GM06990 (cell line): ENCODE measurements at places on chromosomes 4 and X.

DNA sequence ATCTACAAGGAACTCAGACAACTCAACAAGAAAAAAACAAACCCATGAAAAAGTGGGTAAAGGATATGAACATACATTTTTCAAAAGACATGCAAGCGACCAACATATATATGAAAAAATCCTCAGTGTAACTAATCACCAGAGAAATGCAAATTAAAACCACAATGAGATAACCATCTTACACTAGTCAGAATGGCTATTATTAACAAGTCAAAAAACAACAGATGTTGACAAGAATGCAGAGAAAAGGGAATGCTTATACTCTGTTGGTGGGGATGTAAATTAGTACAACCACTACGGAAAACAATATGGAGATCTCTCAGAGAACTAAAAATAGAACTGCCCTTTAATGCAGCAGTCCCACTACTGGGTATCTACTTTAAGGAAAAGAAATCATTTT, 12.1 kb downstream of the NIPAL1 start:
- DNase-seq = peak; percentile 58

DNA sequence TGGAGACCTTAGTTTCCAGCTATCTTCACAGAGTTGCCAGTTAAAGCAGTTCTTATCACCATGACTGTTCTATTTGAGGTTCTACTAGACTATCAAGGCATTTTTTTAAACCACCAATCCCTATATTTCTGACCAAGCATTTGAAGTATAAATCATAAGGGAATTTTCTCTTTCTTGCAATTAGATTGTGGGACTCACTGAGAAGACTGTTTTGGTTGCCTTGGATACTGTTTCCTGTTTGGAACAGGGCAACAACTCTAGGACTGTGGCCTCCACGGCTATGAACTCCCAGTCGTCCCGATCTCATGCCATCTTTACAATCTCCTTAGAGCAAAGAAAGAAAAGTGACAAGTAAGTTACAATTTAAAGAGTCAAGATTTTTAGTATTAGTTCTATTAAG, 11.8 kb downstream of the KIF4A start:
- no peak for DNase-seq

DNA sequence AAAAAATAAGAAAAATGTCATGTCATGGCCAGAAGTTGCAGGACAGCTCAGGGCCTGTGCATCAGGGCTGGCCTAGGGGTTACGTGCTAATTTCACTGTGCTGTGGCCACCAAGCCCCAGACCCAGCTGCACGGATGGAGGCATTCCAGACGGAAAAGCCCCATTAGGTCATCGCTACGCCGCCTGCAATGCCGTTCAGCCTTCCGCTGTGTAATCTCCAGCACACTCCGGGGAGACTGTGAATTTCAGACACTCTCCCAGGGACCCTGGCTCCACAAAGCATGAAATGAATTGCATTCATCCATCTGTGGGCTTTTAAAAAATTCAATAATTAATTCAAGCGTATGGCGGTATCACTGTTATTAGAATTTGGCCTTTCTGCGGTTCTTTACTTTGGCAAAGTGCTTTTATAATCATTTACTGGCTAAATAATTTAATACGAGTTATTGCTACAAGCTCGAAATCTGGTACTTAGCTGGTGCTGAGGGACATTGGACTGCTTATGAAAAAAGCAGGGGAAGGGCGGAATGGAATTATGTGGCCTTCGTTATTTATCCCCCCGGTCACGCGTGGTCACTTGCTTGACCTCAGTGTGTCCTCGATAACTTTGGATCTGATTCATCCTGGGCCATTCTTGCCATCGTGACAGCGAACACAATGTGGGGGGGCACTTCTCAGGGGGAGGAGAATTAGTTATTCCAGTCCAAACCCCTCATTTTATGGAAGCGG, 9.0 kb upstream of the NSG1 start:
- DNase-seq = no peak

DNA sequence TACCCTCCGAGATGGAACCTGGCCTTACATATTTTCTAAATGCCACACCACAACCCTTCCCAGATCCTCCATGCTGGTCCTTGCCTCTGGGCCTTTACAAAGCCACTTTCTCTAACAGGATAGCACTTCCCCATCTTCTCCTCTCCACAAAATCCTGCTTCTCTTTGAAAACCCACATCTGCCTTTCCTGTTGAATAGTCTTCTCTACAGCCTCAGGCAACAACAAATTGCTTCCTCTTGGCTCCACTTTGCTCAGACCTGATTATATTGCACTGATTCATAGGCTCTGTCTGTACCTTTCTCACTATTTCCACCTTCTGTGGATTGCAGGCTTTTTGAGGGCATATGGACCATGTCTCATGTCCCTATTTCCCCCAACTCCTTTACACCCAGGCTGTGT, 203.7 kb upstream of the MBNL3 start:
- DNase-seq = no peak

DNA sequence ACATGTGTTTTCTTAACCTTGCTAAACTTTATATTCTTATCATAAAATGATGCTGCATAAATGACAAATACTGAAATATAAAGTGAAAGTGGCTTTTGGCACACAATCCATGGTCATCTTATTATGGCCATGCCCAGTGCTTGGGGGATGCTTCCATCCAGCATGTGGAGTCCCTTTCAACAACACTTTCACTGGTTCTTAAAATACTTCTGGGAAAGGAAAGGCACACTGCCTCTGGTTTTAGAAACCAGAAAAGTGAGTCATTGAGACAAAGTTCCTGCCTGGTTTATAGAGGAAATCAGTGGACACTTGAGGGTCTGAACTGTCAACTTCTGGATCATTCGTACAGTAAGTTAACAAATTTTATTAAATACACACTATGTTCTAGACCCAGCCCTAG, 248.0 kb upstream of the ADAMTS3 start:
- DNase-seq = no peak

- no peak for DNase-seq
Measured at GRCh38 chr4:112183252-112183651, 38.0 kb downstream of the FAM241A start.

- no peak for DNase-seq
Measured at GRCh38 chrX:69145714-69146113, 19.5 kb downstream of the PJA1 start.

DNA sequence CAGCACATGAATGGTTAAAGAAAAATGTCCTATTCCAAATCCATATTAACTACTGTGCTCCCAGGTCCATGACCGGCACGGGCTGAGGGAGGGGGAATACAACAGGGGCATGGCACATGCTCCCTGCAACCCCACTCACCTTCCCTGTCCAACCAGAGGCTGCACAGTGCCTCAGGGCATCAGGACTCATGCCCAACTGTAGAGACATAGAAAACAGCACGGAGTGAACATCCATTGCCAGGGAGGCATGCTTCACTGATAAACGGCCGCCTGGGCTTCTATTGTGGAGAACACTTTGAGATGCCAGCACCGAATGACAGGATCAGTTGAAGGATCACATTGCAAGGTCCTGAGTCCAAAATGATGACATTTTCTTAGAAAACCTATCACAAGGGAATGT, 140.6 kb downstream of the STK32B start:
- DNase-seq = no peak

GRCh38 chr4:16659079-16659478, 239.4 kb downstream of the LDB2 start:
- no peak for DNase-seq

DNA sequence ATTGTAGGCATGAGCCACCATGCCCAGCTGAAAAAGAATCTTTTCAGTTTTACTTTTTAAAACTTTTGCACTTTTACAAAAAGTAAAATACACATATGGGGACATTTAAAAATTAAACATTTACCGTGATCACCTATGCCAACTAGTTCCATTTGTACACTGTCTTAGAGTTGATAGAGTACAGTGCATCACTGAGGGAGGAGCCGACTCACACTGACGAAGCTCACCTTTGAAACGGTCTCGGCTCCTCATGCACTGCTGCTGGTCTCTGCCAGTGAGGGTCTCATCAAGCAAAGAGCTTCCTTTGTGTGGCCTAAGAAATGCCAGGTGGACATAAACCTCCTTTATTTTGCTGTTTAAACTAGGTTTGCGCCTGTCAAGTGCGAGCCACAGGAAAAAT, 50.0 kb downstream of the GRK4 start:
- no peak for DNase-seq

DNA sequence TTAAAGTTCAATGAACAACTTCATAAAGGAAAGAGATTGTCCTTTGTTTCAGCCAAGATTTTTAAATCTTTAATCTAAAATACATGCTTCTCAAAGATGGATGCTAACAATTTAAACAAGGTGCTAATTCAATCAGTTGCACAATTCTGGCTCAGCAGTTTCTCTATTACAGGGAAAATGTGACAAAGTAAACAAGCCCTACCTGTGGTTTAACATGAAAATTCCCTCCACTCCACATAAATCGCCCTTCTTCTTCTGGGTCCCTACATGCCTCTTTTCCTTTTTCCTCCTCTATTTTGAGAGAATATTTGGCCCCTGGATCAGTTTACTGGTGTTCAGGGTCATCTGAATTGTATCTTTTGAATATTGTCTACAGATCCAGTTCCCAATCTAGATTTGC, 80.6 kb downstream of the FRYL start:
- no peak for DNase-seq

GRCh38 chrX:134718105-134718965, 60.1 kb upstream of the PLAC1 start:
- DNase-seq = peak; percentile 11

- DNase-seq = no peak
Measured at GRCh38 chr4:170243662-170244288, 154.0 kb upstream of the AADAT start.

DNA sequence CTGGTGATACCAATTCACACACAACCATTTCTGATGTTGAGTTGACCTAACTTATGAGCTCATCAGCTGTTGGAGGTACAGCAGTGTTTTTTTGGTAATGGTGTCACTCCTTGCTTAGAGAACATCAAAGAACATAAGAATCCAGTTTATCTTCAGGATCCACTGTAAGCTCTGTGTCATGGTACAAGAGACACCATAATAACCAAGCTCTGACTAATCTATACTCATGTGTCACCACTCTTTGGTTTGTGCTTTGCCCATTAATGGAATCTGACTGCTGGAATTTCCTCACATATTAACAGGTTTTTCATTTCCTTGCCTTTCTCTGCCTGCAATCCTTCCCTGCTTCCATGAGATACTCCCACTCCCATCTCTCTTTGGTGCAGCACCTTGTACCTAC, 735.1 kb upstream of the LCORL start:
- DNase-seq = no peak

DNA sequence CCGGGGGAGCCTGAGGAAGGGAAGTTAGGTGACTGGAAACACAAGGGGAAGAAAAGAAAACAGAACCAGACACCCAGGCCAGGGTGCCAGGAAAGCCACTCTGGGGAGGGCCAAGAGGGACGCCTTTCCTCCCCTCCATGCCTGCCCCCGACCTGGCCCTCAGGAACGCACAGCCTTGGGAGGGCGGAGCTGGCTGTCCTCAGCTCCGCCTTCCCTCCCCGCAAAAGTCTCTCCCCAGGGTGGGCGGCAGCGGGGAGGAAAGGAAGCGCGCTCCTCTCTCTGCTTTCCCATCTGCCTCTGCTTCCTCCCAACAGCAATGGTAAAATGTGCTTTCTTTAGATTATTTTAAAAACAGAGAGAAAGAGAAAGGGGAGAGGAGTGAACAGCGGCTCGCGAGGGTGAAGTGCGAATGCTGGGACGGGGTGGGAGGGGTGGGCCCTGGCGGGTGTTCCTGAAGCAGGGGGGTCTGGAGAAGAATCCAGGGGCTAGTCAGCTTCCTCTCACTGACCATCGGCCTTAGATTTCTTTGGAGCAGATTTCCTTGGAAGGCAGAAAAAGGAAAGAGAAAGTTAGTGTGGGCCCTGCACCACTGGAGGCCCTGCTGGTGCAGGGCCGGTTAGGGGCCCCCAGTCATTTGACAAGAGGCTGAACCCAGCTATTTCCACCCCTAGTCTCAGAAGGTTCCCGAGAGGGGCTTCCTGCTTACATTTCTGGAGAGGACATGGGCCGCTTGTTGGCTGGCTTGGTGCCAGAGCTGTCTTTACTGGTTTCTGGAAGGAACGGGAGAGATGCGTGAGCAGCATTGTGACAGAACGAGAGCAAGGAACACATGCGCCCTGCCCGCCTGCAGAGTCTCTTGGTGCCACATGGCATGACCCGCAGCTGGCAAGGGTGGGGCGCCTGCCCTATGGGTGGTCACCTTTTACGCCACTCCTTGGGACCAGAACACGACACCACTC, 4.7 kb upstream of the RENBP start:
- DNase-seq = no peak

DNA sequence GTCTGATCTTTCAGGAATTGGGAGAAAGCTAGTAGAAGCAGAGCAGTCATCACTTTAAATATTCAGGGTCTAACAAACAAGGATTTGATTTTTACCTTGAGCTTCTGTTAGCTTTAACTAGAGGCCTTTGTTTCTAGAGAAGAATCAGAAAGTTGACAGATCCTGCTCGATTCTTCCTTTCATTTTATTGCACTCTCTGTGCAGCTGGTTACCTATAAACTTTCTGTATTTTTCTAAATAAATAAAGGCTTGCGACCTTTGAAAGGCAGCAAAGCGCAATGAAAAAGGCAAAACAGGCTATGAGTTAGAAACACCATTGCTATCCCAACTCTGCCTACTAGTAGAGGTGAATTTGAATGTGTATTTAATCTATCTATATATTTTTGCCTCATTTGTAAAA, 101.4 kb upstream of the NPY2R start:
- no peak for DNase-seq

DNA sequence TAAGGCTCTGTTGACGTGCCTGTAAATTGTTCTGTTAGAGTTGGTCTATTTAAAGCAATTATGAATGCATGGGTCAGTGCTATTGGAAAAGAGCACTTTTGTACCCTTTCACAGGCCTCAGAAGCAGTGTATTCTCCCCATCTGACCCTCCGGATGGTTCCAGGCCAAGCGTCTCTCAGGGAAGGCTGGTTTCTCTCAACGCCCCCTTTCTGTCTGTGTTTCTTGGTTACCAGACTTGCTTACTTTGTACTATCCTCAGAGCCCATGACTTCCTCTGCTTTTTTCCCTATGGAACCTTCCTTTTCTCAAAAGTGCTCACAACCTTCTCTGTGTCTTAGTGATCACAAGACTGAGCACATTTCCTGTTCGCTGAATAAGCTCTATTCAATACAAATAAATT, 559.3 kb upstream of the ZFP42 start:
- no peak for DNase-seq

GRCh38 chrX:104343428-104344129, 88.8 kb upstream of the ESX1 start:
- no peak for DNase-seq

DNA sequence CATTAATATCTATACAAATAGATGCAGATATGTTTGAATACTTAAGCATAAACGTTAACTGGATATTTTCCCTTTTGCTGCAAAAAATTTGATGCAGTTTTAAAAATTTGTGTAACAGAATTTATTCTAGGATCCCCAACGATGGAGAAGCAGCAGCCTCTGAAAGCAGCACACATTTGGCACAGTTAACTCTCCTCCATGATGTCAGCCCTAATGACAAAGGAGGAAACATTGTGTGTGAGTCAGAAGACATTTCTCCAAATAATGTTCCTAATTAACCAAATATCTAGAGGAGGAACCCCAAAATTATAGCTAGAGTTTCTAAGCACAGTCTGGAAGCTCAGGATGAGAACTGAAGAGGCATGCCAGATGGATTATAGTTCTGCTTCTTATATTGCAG, 281.9 kb upstream of the MAD2L1 start:
- no peak for DNase-seq

GRCh38 chr4:2470791-2471190, 1.9 kb downstream of the RNF4 start:
- no peak for DNase-seq

- no peak for DNase-seq
Measured at GRCh38 chr4:151750156-151750555, 10.7 kb downstream of the GATB start.

- DNase-seq = no peak
Measured at GRCh38 chr4:100428051-100428450, 89.8 kb downstream of the EMCN start.

- no peak for DNase-seq
Measured at GRCh38 chr4:35644591-35644990, 599.7 kb downstream of the ARAP2 start.
